ENCODE measurements at places on chromosomes 2 and 18.

DNA sequence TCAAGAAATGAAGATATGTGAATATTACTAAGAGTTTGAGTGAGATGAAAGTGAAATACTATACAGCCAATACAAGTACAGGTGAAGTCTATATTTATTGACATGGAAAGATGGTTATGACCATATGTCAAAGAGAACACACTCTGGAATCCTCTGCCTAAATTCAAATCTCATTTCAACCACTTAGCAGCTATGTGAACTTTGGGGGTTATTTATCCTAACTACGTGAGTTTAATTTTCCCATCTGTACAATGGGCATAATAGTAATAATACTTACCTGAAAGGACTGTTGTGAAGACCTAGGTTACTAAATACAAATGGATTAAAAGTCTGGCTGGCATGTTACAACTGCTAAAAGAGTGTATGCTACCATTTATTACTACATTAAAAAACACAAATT lies 79.6 kb downstream of the ROCK2 start:
- no peak for DNase-seq

- DNase-seq = no peak
Measured at GRCh38 chr2:84904717-84905174, 710 bp upstream of the TMSB10 start.

GRCh38 chr18:8854962-8855361 lies 149.6 kb downstream of the MTCL1 start:
- no peak for DNase-seq

GRCh38 chr2:46798041-46798440 lies 117.6 kb downstream of the MCFD2 start:
- DNase-seq = no peak

DNA sequence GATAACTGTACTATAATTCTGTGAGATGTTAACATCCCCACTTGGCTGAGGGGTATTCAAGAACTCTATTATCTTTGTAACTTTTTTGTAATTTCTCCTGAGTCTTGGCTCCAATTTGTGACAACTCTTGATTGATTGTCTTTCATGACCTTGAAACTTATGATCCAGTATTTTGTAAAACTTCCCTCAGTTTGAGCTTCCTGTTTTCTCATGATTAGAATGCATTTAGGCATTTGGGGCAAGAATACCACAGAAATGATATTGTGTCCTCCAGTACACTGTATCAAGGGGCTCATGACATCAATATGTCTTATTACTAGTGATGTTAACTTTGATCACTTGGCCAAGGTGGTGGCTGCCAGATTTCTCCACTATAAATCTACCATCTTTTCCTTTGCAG lies 37.4 kb downstream of the PNO1 start:
- DNase-seq = no peak

DNA sequence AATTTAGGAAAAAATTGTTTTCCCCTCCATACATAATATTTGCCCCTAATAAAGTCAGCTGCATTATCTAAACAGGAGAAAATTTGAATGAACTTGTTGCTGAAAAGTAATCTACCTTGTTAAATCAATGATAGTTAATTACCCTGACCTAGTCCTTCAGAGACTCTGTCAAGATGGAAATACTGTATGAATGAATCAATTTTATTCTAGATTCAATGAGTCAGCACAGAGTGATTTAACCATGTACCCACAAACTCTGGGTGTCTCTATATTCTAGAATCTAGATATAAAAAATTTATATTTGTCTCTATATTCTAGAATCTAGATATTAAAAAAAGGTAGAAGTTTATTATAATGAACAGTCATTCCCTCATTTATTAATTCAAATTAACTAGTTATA lies 36.2 kb downstream of the NDUFAF7 start:
- DNase-seq = no peak

- DNase-seq = no peak
Measured at GRCh38 chr2:176297067-176297466, 27.8 kb downstream of the MTX2 start.

GRCh38 chr2:149617476-149617875 lies 29.9 kb upstream of the MMADHC start:
- no peak for DNase-seq

GRCh38 chr2:119063177-119063576 lies 95.4 kb downstream of the C1QL2 start:
- DNase-seq = no peak

GRCh38 chr2:98911376-98912154 lies 24.5 kb downstream of the CRACDL start:
- no peak for DNase-seq

DNA sequence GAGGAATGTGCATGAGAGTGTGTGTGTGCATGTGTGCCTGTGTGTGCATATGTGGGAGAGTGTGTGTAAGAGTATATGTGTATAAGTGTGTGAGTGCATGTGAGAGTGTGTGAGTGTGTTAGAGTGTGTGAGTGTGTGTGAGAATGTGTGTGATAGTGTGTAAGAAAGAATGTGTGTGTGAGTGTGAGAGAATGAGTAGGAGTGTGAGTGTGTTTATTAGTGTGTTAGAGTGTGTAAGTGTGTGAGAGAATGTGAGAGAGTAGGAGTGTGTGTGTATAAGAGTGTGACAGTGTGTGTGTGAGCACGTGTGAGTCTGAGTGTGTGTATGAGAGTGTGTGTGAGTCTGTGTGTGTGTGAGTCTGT lies 21.2 kb downstream of the GYPC start:
- DNase-seq = no peak

DNA sequence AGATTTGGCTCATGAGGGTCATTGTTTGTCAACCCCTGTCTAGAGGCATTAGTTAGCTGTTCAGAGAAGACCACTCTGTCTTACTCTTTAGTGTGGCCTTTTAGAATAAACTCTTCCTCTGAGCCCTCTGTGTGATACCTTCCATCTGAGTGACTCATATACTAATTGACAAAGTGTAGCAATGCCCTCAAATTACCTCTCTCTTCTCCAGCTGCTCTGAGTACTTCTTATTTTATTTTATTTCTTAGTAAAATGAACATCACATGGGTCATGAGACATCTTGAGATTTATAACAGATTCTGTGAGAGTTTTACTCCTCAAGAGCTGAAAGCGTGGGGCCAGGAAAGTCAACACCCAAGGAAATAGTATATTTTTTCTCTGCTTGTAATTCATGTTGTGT lies 67.4 kb downstream of the KCTD18 start:
- no peak for DNase-seq

DNA sequence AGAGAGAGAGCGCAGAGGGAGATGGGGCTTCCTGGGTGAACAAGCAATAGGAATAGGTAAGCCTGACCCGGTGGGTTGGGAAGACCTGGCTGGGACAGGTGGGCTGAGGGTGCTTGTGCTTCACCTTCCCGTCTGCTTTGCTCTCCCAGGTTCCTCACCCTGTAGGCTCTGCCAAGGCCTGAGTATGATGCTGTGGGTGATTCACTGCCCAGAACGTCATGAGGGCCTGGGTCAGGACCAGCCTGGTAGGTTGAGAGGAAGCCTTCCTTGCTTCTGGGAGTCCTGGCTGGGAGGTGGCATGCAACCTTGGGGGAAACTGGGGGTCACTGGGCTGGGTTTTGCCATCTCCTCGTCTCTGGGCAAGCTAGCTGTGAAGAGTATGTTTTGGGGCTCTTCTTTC lies 220.2 kb upstream of the APCDD1 start:
- DNase-seq = no peak

- DNase-seq = no peak
Measured at GRCh38 chr2:69762513-69763494, 20.9 kb downstream of the ANXA4 start.

DNA sequence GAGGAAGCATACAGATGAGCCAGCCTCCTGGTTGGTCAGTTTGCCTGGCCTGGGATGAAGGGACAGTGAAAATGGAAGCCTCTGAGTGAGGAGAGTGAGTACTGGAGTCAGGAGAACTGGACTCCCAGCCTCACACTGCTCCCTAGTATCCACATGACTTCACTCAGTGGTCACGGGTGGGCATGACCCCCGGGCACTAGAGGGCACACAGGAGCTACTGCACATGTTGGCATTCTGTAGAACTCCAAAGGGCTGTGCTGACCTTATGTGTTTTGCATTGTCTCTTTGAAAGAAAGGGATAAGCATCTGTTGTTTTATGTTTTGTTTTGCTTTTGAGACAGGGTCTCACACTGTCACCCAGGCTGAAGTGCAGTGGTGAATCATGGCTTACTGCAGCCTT lies 23.7 kb downstream of the NCAPH start:
- DNase-seq = peak; percentile 28

DNA sequence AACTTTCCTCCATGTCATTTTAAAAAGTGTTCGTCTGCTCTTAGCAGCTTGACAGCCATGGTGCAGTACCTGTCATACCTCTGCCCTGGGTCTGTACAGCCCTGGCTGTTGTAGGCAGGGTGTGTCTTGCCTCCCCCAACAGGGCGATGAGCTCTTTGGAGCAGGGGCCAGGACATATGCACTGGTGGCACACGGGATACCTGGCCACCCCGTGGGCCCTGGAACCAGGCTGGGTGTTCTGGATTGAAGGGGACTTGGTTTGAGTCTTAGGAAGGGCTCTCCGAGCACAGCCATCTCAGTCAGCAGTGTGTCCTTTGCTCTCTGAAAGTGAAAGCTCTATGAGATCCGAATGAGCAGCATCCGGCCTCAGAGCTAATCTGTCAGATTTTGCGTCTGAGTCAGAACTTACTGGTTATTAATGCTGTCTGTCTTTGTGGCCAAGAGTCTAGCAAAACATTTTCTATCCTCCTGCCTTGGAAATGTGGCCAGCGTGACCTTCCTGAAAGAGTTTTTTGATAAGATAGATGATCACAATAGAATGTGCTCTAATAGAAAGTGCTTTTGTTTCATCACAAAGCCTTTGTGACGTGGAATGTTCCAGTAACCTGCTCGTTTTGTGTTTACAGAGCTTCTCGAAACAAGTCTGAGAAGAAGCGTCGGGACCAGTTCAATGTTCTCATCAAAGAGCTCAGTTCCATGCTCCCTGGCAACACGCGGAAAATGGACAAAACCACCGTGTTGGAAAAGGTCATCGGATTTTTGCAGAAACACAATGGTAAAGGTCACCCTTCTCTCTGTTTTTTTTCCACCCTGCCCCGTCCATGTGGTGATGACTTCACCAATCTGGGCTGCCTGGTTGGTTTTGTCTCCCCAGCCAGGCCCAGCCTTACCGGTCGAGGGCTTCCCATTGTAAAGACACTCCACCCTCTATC lies 77.3 kb upstream of the RPL31 start:
- DNase-seq = no peak

DNA sequence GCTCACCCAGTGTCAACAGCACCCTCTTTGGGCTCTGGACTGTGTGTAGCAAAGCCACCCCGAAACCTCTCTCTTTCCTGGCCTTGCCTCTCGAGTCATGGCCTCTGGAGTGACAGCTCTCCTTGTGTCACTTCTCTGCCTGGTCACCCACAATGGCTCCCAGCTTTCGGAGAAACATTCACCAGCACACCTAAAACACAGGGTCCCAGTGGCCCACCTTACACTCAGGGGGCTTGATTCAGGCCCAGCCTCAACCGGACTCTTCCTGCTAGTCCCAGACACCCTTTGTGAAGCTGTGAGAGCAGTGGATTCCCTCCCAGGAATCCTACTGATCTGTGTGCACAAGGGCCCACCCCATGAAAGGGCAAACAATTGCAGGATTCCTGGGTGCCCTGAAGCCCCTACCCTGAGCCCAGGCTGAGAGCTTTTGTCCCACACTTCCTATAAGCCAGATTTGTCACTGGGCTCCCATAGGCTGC lies 137.2 kb upstream of the HAAO start:
- DNase-seq = no peak

DNA sequence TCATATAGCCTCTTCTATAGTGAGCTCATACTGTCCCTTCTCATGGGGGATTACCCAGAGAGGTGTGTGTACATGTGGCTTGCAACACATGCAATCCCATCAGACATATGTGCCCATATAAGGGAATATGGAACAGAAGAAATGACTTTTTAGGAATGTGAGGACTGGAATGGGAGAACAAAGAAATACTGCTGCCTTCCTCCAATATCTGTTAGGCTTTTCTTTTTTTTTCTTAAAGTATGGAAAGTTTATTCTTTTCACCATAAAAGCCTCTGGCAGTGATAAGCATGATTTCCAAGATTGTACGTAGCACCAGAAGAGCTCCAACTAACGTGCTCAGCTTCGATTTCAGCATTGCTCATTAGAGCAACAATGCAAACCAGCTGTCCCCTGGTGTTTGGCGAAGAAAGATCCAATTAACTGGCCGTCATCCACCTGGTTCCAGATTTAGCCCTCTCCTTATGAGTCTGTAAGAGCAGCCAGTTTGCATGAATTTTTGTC lies 113.6 kb downstream of the ADCYAP1 start:
- no peak for DNase-seq

DNA sequence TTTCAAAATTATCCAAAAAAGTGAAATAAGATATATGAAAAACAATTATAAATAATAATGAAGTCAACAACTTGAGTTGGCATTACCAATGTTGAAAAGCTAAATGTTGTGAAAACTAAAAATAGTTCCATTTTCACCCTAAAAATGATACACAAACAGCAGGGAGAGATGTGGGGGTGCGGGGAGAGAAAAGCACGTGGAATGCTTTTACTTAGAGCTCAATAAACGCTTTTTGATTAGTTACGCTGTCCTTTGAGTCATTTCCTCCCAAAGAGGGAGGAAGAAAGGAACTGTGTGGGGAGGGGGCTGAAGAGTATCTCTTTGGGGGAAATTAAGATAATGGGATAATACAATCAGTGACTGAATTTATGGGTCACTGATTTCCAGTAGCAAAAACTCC lies 29.2 kb downstream of the ZNF521 start:
- no peak for DNase-seq

- DNase-seq = no peak
Measured at GRCh38 chr2:160703648-160704585, 210.3 kb upstream of the RBMS1 start.

DNA sequence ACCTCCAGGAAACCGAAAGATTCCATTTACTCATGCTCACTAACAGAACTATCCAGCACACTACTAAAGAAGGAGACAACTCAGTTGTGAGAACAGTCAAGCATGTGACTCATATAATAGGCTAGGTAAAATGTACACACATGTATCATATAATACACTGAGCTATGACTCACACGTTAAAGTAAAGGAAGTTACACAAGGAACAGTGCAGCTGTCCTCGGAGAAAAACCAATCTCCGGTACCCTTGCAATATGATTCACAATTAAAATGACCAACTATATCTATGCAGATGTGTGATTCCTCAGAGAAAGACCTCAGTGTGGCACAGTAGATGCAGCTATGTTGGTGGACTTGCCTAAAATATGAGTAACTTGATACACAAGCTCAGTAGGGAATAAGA lies 76.5 kb downstream of the STRN start:
- no peak for DNase-seq
